ENCODE measurements at places on chromosomes 6 and 20.

DNA sequence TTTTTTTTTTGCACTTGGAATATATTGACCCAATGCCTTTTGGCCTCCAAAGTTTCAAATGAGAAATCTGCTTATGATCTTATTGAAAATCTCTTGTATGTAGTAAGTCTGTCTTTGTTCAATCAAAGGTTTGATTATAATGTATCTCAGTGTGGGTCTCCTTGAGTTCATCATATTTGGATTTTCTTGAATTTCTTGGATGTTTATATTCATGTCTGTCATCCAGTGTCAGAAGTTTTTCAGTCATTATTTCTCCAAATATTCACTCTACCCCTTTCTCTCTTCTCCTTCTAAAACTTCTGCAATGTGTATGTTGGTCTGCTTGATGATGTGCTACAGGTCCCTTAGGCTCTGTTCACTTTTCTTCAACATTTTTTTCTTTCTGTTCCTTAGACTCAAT is 95.9 kb upstream of the PTPRK start:
- DNase-seq, result no peak

- DNase-seq, result no peak
Measured at GRCh38 chr6:133099573-133099972, 141.6 kb upstream of the EYA4 start.

GRCh38 chr6:57068061-57068460 is 21.6 kb downstream of the KIAA1586 start:
- DNase-seq, result no peak

DNA sequence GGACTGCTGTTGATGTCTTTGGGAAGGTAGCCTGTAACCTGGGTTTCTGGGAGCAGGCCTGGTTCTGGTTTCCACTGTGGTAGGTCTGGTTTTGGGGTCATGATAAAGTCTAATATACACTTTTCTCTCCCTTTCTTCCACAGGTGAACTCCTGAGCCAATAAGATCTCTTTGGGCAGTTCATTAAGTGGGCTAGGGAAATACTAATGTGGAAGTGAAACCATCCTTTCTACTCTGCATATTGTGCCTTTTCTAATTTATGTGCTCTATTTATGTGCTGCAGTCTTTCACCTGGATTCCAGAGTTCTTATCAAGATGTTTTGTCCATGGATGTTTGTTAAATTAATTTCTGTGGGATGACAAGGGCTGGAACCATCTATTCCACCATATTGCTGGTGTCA is 165.7 kb upstream of the PTPRK start:
- no peak for DNase-seq

- no peak for DNase-seq
Measured at GRCh38 chr6:152267967-152268845, 369.0 kb downstream of the SYNE1 start.

GRCh38 chr6:170067923-170068360 is 222.9 kb downstream of the DLL1 start:
- DNase-seq, result no peak

DNA sequence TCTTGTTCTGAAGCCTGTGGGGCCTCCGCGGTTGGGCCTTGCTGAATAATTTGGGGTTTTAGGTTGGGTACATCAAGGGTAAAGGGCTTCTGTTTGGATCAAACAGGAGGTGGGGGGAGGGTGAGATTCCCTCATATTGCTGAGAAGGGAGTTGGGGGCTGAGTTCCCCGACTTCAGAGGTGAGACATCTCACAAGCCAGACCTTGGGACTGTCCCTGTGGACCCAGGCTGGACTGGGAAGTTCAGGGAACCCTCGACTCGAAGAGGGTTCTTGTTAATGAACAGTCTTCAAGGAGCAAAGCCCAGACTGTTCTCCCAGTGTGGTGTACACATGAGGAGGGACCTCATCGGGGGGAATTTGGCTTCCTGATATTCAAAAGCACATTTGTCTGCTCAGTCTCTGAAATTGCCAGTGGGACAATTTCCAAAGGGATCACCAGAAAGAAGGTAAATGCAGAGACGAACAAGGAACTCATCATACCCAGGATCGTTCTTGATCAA is 118.5 kb downstream of the SYCP2 start:
- DNase-seq, result no peak

- no peak for DNase-seq
Measured at GRCh38 chr6:50049829-50050228, at the start of gene DEFB112. Gene DEFB112, minus strand, starts transcription at chr6:50049929. Its CDS starts 60 bp downstream, at chr6:50049869.

DNA sequence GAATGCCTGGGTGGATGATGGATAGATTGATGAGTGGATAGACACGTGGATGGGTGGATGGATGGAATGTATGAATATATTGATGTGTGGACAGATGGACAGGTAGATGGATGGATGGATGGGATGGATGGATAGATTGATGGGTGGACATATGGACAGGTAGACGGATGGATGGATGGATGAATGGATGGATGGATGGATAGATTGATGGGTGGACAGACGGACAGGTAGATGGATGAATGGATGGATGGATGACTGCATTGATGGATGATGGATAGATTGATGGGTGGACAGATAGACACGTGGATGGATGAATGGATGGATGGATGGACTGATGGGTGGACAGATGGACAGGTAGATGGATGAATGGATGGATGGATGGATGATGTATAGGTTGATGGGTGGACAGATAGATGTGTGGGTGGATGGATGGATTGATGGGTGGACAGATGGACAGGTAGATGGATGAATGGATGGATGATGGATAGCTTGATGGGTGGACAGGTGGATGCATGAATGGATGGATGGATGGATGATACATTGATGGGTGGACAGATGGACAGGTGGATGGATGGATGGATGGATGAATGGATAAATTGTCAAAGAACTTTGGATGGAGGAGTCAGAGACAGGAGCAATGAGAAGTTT is 171.4 kb upstream of the AFDN start:
- no peak for DNase-seq

- no peak for DNase-seq
Measured at GRCh38 chr6:140670021-140670420, 1295.6 kb upstream of the CITED2 start.

- DNase-seq, result no peak
Measured at GRCh38 chr6:96789871-96790270, 47.4 kb downstream of the GPR63 start.

- no peak for DNase-seq
Measured at GRCh38 chr6:49988900-49989299, 19.5 kb upstream of the DEFB113 start.

GRCh38 chr6:131356161-131356560 is 216.9 kb upstream of the ARG1 start:
- DNase-seq, result no peak

DNA sequence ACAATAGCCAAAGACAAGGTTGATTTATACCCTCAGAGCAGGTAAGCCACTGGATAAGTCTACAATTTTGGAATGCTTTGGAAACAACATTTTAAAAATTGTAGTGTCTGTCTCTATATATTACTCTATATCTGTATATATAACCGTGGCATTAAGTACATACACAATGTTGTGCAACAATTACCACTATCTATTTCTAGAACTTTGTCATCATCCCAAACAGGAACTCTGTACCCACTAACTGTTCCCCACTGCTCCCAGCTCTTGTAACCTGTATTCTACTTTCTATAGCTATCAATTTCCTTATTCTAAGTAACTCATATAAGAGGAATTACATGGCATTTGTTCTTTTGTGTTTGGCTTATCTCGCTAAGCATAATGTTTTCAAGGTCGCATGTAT is 78.2 kb upstream of the ASCC3 start:
- DNase-seq, result no peak

GRCh38 chr6:117558818-117559217 is 43.5 kb downstream of the GOPC start:
- no peak for DNase-seq

- no peak for DNase-seq
Measured at GRCh38 chr6:106745824-106746582, 116.6 kb downstream of the QRSL1 start.

DNA sequence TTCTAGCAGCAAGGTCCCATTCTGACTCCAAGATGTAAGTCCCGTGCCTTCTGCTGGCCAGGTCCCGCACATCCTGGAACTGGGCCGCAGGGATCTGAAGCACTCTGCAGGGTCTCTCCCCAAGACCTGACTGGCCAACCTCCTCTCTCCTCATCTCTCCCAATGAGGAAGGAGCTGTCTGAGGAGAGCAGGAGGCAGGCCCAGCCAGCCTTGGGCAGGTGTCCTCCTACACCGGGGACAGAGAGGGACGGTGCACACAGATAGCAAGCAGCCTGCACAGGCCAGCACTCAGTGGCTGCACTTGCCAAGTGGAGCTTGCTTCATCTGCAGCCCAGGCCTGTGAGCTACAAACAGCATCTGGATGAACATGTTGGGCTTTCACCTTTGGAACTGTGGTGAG is 76.8 kb upstream of the CD93 start:
- no peak for DNase-seq

DNA sequence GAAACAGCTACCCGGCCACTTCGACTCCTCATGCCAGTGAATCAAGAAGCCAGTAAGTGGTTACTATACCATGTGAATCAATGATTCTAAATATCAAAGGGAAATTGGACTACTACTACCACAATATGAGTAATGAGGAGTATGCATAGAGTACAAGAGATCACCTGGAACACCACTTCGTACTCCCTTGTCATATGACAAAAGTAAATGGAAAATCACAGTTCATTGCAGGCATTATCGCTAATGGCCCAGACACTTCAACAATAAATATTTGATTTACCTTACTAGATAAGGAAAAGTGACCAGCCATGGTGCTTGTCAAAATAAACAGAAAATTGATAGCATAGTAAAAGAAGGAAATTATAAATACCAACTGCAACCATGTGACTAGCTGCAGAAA is 73.1 kb downstream of the BMP5 start:
- DNase-seq, result no peak

DNA sequence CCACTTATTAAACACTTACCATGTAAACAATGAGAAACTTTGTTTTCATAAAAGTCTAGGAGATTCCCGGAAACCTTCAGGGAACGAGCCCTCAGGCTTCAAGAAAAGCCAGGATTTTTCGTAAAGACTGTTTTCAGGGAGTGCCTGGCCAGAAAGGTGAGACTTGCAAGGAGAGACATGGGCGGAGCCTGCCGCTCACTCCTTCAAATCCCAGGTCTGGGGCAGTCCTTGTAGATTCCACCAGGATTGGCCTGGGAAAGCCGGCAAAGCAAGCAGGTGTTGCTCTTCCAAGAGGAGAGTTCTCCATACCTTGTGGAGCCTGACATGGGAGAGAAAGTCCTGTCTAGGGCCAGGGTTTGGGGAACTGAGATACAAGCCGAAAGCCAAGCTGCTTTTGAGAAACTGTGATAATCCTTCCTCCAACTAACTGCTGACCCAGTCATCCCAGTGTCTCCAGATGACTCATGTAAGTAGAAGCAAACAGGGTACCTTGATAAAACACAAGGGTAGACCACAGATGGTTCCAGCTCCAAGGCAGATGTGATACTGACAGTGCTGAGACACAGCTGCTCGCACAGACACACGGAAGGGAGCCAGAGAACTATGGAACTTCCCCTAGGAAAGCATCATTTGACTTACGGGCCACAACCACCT is 69.4 kb upstream of the NAA20 start:
- DNase-seq, result no peak

DNA sequence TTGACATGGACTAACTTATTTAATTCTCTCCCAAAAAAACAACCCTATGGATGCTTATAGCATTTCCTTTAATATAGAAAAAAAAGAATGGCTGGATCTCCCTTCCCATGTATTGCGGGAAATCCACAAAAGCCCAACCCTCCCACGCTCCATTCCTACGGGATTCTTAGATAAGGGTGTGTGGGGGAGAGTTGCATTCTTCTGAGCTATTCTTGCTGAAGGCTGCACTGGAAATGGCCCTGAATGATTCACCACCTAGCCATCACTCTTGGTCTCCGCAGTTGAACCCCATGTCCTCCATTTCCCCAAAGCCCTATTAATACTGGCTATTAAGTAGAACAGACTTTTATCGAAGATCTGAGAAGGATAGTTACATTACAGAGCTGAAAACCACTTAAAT is 41.9 kb upstream of the ADGRF5 start:
- DNase-seq, result no peak

- DNase-seq, result no peak
Measured at GRCh38 chr6:73566954-73567591, 46.2 kb upstream of the EEF1A1 start.

DNA sequence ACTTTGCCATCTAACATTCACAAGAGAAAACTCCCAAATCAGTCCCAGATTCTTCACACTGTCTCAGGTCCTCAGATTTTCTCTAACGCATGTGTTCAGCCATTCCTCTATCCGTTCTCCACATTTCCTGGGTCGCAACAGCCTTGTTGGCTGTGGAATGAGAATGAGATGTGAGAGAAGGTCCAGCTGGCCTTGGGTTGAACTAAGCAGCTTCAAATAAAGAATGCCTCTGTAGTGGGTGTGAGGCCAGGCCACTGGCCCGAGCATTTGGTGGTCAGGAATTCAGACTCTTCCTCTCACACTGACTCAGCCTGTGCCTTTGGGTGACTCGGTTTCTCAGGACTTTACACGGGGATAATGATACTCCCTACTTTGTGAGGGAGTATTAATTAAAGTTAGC is 73.8 kb upstream of the CCN6 start:
- DNase-seq, result no peak

- no peak for DNase-seq
Measured at GRCh38 chr6:145309842-145310535, 425.3 kb downstream of the EPM2A start.

DNA sequence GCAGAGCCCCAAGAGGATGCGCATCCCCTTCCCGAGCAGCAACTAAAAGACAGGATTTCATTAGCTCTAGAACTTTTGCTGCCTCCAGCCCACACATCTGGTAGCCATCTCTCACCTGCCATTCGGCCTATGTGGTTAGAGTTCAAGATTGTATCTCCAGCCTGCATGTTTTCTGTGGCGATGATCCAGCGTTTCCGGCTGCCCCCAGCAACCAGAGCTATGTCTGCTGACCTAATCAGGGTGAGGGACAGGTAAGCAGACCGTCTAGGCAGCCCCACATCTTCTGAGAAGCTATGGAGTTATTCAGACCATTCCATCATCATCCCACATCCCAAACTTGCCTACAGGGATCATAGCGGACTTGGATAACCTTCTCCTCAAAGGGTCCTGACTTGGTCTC is 2.3 kb upstream of the CUL7 start:
- no peak for DNase-seq

- DNase-seq, result no peak
Measured at GRCh38 chr6:35718911-35719381, 17.9 kb upstream of the ARMC12 start.

DNA sequence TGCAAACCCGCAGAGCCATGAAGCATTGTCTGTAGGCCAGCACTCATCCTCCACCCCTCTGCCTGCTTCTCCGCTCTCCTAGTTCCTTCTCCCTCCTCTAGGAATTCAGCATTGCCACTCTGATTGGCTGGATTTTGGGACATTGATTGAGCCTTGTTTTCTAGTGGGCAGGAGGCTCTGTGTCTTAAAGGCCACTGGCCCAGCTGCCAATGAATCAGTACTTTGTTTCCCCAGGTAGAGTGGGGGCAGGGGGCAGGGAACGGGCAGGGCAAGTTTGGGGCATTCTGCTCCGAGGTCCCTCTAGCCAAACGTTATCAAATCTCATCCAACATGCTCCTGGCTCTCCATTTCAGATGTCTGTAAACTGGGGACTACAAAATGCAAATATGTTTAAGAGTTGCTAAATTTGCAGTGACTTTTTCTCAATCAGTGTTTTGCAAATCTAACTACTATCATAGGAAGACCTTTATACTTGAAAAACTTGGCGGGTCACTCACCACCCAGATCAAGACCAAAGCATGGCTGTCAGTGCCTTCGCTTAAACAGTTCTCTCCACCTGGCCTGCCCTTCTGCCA is 10.4 kb upstream of the BPI start:
- DNase-seq, result no peak

- no peak for DNase-seq
Measured at GRCh38 chr6:53014744-53015143, 19.7 kb upstream of the GSTA4 start.

GRCh38 chr6:6612308-6612707 is 23.8 kb downstream of the LY86 start:
- DNase-seq, result no peak

GRCh38 chr6:169725125-169726048 is 1.1 kb upstream of the PHF10 start:
- no peak for DNase-seq
